ENCODE measurements at places on chromosomes 7 and 10.
A peak's percentile ranks its signal among the peaks of the same experiment; 100 is the strongest.

- DNase-seq: no peak
Measured at GRCh38 chr7:132906193-132906835, 175.6 kb downstream of the CHCHD3 start.

GRCh38 chr10:80540618-80540980 lies 2.9 kb downstream of the SH2D4B start:
- no peak for DNase-seq

GRCh38 chr10:119341459-119342301 lies 134.3 kb downstream of the GRK5 start:
- DNase-seq: no peak

GRCh38 chr7:18508443-18509427 lies 13.2 kb downstream of the HDAC9 start:
- DNase-seq: no peak

DNA sequence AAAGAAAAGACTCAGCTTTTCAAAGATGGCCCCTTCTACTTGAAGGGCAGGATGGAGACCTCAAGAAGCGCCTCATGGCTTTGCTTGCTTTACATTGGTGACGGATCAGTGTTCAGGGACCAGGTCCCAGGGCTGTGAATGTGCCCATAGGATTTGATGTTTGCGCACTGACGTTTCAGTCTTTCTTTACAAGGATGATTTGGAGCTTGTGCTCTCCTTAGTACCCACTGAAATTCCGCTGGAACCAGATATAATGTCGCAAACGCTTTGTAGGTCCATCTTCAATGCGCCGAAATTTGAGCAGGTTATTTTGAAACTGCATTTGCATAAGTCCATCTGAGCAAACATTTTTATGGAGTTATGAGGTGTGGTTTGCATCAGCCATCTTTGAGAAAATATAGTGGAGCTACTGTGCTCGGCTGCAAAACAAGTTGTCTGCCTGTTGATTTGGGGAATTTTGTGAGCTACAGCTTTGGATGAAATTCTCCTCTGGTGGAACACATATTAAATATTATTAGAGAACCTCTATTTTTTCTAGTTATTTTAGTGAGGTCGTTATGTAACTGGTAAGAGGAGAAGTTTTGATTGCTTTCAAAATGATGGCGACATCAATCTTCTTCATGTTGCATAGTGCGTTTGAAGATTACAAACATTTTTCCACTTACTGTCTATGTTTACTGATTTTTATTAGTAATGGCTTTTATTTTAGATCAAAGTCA lies 2.4 kb downstream of the RBM20 start:
- DNase-seq: no peak

DNA sequence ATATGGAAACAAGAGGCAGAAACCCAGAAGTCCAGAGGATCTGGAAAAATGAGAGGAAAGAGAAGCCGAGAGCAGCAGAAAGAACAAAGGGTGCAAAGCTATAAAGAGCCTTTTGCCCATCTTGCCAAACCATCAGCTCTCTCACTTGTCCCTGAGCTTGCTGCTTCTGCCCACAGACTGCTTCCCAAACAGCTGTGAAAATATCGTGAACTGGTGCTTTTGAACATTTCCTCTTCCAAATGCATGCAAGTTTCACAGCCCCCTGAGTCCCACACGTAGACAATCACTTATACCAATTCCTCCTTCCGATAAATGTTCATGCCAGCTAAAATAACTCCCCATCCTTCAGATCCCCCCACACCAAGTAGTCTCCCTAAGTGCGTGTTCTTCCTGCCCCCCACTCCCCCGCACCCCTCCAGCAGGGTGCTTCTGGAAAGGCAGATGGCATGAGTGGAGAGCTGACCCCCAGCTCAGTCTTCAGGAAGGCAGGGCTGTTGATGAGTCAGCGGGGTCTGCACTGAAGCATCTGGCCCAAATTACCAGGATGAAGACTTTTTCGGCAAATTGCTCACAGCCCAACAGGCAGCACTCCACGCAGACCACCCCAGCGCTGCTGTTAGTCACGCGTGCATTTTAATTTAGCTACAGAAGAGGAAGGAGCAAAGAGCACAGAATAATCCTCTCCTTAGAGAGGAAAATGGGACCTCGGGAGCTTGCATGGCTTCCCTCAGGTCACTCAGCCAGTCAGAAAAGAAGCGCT lies 76.1 kb upstream of the KCNMA1 start:
- no peak for DNase-seq

GRCh38 chr7:124566583-124566982 lies 199.0 kb downstream of the GPR37 start:
- no peak for DNase-seq

GRCh38 chr10:70500812-70501301 lies 22.3 kb downstream of the PALD1 start:
- DNase-seq: no peak

DNA sequence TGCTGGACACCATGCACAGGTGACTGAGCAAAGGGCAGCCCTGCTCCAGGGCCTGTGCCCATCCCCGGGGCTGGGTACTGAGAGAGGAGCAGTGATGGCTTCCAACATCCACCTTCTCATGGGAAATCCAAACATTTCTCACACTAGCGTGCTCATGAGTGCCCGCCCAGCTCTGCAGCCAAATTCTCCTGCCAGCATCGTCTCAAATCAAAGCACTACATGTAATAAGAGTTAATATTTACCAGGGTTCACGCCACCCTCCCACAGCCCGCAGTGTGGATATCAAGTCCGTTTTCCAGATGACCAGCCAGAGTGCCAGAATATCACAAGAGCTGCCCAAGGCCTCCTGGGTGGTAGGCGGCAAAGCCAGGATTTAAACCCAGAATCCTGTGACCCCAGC lies 12.1 kb downstream of the IL15RA start:
- DNase-seq: no peak

GRCh38 chr7:33650828-33651227 lies 254.5 kb upstream of the BMPER start:
- DNase-seq: no peak

DNA sequence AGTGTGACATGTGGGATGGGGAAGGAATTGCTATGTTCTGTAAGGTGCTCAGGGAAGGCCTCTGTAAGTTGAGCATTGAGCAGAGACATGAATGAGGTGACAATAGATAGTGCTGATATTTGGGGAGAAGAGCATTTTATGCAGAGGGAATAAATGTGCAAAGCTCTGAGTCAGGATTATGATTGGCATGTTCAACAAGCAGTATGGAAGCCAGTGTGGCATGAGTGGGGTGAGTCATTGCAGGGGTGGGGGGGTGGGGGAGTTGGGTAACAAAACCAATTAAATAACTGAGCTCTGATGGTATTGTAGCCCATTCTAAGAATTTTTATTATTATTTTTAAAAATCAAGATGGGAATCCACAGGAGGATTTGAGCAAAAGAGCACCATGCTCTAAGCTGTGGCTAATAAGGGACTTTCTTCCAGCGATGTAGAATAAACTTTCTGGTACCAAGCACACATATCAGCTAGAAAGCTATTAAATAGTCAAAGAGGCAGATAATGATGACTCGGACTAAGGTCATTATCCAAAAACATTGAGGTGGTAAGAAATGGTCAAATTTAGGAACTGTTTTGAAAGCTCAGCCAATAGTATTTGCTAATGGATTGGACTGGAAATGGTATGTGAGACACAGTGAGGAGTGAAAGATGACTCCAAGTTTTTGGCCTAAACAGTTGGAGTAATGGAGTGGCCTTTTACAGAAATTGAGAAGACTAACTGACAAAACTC lies 96.4 kb downstream of the PRKG1 start:
- no peak for DNase-seq

GRCh38 chr7:20151708-20152456 lies 65.3 kb downstream of the MACC1 start:
- DNase-seq: no peak

GRCh38 chr7:109387530-109387929 lies 817.9 kb downstream of the DNAJB9 start:
- no peak for DNase-seq

GRCh38 chr10:27240212-27241009 lies at the start of gene ACBD5:
Gene ACBD5, minus strand, starts transcription at chr10:27240797. Its CDS starts 109 bp downstream, at chr10:27240688.
- peak; percentile 74 for DNase-seq

- no peak for DNase-seq
Measured at GRCh38 chr7:44104860-44105771, 971 bp downstream of the AEBP1 start.

GRCh38 chr10:65231148-65231547 lies 1694.7 kb upstream of the LRRTM3 start:
- no peak for DNase-seq

GRCh38 chr7:128747327-128748079 lies 8.3 kb downstream of the CALU start:
- no peak for DNase-seq

DNA sequence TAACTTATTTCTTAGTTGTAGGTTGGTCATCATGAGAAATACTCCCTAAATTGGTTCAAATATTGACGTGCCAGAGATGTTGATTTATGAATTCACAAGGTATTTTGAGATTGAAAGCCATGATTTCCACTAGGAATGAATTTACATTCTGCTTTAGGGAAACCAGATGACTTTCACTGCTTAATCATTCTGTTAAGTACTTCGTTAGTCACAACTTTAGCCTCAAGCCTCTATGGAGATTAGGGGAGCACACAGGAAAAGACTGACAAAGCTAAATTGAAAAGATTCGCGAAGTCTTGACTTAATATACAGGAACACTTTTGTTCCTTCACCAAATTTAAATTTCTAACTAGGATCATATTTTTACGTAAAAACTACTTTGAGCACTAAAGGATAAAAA lies 250.4 kb upstream of the CACNA2D1 start:
- DNase-seq: no peak

DNA sequence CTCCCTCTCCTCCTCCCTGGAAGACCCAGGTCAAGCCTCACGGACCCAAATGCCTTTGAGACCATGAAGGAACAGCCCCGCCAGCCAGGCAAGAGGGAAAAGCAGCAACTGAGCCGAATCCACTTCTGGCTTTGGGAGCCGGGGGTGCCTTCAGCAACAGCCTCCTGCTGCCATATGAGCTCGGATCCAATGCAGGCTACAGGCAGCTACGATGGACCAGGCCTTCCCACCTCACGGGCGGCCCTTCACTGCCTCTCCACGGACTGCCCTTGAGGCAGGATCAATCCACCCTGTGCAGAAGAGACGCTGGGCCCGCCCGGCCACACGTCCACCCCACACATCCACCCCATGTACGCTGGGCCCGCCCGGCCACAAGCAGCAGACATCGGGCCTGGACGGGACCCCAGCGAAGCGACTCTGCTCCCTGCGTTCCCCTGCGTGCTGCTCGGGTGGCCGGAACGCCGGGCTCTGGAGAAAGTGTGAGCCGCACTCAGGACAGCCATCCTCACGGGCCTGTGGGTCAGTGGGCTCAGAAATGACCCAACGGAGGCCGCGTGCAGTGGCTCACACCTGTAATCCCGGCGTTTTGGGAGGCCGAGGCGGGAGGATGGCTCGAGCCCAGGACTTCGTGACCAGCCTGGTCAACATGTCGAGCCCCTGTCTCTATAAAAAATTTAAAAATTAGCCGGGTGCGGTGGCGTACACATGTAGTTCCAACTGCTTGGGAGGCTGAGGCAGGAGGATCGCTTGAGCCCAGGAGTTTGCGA lies 82.0 kb downstream of the FOXL3 start:
- DNase-seq: no peak

GRCh38 chr10:19815731-19816410 lies 361 bp upstream of the PLXDC2 start:
- DNase-seq: peak; percentile 9

GRCh38 chr7:149825567-149826343 lies 12.4 kb upstream of the ZNF862 start:
- no peak for DNase-seq

GRCh38 chr10:32906595-32906994 lies 51.4 kb downstream of the ITGB1 start:
- DNase-seq: no peak

GRCh38 chr7:15688279-15688626 lies 1.8 kb upstream of the MEOX2 start:
- DNase-seq: no peak

DNA sequence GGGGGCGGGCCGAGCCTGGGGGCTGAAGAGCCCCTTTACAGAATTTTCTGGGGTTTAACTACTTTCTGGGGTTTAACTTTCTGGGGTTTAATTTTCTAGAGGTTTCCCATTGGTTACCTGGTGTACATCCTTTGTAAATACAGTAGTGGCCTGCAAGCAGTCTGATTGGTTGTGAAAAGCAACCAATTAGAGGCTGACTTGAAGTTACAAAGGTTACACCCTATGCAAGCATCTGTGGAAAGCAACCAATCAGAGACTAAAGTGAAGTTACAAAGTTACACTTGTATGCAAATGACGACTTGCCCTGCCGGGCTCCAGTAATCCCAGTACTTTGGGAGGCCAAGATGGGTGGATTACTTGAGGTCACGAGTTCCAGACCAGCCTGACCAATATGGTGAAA lies 27.4 kb downstream of the GTF2I start:
- DNase-seq: no peak

GRCh38 chr7:32582036-32582435 lies 86.7 kb downstream of the AVL9 start:
- DNase-seq: no peak

DNA sequence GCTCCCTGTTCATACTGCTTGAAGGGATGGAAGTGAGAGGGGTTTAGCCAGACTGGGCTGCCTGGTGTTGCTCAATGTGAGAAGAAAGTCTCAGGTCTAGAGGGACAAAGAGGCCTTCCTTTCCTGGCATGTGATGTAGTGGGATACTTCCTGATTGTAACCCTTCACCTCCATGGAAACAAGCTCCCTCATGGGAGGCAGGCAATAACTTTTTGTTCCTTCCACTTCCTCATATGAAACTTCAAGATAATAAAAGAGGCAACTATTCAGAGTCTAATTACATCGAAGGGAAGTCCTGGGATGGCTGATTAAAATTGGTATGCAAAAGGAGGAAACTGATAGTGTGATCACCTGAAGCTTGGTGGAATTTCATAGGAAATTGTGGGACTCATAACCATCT lies 84.1 kb upstream of the ETV1 start:
- DNase-seq: no peak

DNA sequence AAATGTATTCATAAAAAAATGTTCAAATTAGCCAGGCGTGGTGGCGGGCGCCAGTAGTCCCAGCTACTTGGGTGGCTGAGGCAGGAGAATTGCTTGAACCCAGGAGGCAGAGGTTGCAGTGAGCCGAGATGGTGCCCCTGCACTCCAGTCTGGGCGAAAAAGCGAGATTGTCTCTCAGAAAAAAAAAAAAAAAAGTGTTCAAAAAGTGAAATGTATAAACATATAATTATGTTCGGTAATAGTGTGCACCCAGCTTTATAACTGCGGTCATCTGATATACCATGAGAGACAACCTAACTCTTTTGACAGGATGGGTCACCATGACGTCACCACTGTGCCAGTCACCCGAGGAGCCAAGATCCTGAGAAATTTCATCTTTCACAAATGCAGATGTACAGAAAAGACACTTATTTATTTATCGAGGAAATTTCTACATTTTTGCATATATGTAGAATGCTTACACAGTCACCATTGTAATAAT lies 594 bp upstream of the RP9 start:
- no peak for DNase-seq

GRCh38 chr7:108270385-108271015 lies 140.3 kb upstream of the LAMB4 start:
- no peak for DNase-seq

DNA sequence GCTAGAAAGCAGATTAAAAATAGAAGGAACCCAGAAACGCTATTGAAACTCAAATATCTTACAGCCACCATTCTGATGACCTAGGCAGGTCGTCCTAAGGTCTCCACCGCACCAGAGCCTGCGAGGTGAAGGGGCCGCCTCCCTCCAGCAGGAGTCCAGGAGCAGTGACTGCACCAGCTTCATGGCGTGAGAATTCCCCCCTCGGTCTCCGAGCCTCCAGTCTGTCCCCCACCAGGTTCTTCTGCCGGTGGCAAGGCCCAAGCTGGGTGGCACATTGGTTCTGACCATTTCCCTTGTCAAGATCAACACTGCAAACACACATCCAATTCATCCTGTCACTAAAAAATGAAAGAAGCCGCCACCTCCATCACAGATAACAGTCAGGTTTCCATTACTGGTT lies 98.7 kb downstream of the DIP2C start:
- DNase-seq: no peak

Data from NCI-H774 (cell line).